Erythroblast (primary cell): ENCODE measurements at places on chromosomes 4 and X.
A peak's percentile ranks its signal among the peaks of the same experiment; 100 is the strongest.

- peak; percentile 68 for DNase-seq
Measured at GRCh38 chr4:83010111-83010521, 507 bp downstream of the LIN54 start.

DNA sequence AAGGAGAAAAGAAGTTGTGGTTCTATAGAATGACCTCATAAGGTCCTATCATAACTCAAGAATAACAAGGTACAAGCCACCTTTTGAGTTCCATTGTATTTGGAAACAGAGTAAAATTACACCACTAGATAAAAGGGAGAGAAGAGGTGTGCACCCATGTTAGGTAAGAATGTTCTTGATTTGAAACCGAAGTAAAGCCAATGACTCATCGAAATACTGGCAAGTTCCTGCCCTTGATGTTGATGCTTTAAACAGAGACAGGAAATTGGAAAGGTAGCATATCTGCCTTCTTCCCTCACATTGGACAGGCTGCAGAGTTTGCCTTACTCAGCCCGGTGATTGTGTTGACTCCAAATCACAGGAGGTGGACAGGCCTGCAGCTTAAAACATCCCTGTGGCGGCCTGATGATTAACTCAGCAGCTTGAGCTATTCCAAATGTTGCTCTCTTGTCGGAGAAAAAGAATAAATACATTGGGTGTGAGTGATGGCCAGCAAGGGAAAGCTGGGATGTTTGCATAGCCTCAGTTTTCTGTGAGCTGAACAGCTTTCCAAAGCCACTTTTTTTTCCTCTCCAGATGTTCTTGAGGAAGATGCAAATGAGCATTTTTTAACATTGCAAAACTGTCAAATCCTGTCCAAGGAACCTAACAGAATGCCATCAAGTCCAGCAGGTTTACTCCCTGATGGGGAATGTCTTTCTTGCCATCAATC lies 321.1 kb downstream of the NKX6-1 start:
- no peak for DNase-seq

GRCh38 chrX:41923978-41924683 lies 777 bp upstream of the CASK start:
- DNase-seq = peak; percentile 19

DNA sequence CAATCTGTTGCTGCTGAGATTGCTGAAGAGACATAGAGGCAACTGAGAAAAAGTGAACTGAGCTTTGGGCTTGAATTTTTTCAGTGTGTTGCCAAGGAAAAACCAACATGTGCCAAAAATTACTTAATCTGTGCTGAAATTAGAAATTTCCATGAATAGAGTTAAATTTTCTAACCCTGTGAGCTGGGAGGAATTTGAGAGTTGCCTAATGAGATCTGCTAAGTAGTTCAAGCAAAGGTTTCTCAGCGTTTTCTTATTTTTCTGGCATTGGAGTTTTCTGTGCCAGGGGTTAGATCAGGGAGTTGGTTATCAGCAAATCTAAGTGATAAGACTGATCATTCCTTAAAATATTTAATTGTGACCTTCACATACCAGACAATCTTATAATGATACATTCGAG lies 457.5 kb upstream of the GNPDA2 start:
- DNase-seq = no peak

DNA sequence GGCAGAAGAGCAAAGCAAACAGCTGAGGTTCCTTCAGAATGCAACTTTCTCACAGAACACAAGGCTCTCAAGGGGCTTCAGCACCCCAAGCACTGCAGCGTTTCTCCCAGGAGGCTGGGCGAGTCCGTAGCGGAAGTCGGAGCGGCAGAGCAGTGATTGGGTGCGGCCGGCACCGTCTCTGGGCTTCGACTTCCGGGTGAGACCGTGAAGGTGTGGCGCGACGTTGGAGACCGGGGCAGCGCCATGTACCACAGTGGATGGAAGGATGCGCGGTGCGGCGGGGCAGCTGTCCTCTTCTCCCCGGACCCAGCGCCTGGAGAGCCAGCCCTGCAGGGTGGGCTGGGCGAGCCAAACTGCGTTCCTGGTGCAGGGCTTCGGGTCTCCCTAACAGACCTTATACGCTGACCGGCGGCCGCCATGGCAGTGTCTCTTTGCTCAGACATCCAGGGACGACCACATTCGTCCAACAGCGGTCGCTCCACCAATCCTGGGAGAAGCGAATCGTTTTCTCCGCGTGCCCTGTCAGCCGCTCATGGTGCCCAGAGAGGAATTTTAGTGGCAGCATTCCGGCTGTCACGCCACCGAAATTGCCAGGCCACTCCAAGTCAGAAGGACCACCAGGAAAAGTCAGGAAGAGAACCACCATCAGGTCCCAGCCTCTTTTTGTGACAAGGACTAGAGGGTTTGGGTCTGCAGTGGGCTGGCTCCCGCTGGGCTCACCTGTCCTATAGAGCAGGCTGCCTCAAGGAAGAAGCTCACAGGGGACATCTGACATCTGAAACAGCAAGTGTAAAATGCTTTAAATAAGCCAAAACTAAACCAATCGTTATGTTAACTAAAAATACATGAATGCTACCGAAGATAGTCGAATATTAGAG lies 20.5 kb downstream of the TRIM61 start:
- peak; percentile 38 for DNase-seq

DNA sequence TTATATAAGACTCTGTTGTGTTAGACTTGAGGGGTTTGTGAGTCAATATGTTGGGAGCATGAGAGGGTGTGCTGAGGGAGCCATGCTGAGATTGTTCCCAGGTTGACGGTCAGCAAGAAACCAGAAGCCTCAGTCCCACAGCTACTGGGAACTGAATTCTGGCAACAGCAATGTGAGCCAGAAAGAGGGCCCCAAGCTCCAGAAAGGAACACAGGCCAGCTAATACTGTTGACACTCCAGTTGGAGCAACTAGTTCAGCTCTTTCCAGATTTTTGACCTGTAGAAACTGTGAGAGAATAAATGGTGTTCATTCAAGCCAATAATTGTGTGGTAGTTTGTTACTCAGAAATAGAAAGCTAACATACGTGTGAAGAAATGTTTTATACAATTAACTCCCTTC lies 17.1 kb downstream of the ADH1A start:
- DNase-seq = no peak

GRCh38 chr4:55801498-55801897 lies 18.1 kb upstream of the EXOC1L start:
- DNase-seq = no peak

DNA sequence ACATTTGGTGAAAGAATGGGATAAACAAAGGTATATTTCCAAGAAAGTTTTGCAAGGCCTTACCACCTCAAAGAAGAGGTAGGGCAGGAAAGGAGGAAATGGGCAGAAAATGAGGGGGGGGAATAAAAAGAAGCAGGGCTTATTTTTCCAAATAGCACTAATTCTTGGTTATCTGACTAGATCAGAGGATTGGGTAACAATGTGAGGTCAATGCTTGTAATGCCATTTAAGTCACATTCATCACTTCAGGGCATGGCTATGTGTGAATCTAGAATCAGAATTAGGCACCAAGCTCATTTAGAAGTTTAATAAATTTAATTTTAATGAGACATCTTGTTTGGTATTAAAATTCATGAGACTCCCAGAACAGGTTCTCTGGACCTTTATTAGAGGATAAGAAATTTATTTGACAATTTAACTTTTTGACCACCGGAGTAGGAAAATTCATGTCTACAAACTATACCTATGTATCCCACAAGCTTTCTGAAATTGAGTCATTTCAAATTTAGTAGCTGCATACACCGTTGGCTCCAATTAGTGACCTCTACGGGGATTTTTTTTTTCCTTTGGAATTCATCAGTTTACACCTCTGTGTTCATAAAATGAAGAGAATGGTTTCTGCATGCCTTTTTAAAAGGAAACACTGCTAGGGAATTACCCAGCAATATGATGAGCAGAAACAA lies 1.4 kb upstream of the STS start:
- DNase-seq = peak; percentile 18

DNA sequence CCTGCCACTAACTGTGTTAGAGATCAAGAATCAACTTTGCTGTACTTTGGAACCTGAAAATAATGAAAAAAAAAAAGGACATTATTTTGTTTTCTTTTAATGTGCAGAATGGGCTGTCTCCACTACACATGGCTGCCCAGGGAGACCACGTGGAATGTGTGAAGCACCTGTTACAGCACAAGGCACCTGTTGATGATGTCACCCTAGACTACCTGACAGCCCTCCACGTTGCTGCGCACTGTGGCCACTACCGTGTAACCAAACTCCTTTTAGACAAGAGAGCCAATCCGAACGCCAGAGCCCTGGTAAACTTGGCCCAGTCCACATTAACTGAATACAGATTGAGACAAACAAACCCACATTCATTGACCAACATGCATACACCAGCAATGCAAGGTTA lies 206.2 kb downstream of the ANK2 start:
- no peak for DNase-seq

- DNase-seq = no peak
Measured at GRCh38 chr4:126209147-126209546, 894.4 kb downstream of the FAT4 start.

DNA sequence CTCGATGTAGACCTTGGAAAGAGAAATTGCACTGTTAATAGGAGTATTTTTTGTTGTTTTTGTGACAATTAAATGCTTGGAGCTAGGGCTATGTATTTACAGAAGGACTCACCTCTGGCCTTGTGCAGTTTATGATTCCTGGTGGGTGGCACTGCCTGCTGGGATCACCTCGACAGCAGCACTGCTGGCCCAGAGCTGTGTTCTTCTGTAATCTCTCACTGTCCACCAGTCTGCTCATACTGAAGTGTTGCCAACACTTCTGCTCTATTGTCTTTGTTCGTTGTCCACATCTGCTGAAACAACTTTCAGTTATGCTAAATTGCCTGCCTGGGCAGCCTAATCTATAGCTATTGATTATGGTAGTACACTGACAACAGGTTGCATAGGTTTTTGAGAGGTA lies 194.4 kb upstream of the ANK2 start:
- no peak for DNase-seq

GRCh38 chrX:54926978-54927377 lies 6.4 kb downstream of the TRO start:
- no peak for DNase-seq

DNA sequence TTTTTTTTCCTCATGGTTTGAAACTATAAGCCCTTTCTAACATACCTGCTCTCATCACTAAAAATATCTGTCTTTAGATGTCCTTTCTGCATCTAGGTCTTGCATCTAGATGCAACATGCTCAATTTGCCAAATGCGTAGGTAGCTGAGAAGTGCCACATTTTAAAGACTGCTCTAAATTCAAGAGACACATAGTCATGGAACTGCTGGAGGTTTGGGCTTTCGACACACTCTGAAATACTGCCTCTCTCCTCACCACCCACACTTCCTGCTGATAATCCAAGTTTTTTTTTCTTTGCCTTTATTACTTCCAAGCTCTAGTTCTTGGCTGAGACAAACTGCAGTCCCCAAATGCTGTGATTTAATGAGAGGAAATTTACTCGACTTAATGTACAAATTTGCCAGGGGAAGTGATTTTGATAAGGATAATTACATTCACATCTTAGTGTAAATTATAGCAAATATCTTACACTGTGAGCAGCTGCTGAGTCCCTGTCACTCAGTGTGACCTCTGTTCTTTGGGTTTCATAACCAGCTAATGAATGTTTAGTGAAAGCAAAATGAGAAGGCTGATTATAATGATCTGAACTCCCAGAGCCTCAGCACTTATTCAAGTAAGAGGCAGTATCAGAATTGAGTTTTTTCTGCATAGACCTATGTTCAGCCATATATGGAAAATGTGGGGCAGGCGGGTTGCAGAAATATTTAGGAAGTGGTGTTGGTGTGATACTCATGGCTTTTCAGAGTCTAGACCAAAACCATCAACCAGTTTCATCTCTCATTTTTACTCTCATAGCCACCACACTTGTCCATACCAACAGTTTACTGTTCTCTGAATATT lies 31.3 kb downstream of the DRD5 start:
- DNase-seq = no peak

DNA sequence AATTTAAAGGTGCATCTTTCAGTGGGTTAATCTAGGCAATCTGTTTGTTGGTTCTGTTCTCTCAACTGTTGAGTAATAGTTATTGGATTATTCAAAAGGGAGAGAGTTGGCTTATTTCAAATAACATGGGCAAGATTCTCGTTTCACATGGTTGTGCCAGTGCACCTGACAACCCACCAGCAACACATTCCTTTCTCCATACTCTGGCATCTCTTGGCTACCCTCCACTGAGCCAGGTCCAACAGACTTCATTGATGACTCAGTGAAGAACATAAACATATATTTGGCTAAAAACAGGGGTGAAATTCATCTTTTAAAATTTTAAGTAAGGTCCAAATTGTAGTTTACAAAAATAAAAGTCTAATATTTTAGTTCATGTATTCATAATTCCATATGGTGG lies 967.2 kb downstream of the RPA4 start:
- no peak for DNase-seq

DNA sequence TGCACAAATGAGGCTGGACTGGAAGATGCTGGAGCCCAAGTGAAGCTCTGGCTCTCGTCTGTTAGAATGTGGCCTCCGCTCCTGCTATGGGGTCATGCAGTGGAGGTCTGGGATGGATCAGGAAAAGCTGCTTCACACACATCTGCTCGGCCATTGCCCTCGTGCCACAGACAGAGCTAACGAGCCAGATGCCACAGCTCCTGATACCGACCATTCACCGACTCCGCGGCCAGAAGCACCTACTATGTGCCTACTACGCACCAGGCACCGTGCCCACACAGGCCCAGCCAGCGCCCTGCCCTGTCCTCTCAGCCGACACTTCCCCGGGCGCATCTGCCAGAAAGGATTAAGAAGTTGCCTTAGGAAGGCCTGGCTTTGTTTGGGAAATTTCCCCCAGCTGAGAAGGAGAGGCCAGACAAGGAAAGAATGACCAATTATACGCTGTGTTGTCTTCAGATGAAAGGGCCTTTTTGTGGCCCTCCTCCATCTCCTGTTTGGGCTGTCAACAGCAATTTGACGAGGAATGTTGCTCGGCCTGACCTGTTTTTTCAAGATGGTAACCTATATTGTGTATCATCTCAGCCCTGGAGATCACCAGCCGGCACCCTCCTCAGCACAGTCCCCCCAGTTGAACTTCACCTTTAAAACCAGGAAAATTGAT lies 34.3 kb downstream of the HMX1 start:
- DNase-seq = no peak

GRCh38 chr4:704198-704891 lies 1.3 kb upstream of the PCGF3 start:
- DNase-seq = no peak

- DNase-seq = no peak
Measured at GRCh38 chr4:77344001-77344400, 187.0 kb downstream of the CCNG2 start.

DNA sequence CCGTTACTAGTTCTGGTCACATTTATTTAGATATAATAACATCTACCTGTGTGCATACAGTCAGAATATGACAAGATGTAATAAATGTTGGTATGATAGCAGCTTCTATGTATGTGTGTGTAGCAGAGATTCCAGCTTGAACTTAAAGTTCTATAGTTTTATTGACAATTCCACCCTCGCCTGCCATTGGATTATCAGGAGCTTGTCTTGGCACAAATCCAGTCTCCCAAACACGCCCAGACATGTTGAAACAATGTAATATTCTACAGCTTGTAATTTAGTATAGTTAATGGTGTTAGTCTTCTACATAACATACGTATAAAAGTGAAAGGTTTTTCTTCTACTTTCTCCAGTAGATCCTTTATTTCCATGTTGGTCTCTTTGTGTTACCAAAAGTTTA lies 44.4 kb downstream of the BBS12 start:
- DNase-seq = no peak

GRCh38 chrX:87064502-87064901 lies 453.1 kb upstream of the KLHL4 start:
- DNase-seq = no peak
